Camera-type eye (tissue), 1 donor: ENCODE measurements at places on chromosomes 4 and X. TPM values are rescaled to one million over a fixed set of nuclear protein-coding genes. Genes with fewer than 3 reads are reported as not detected.

Gene SPP1
- 189 TPM for total RNA-seq

Gene ACE2
- 1.7 TPM for total RNA-seq

Gene BGN
- 106 TPM for total RNA-seq

Gene GATA1
- 0.44 TPM for total RNA-seq

Gene P2RY4
- 0.82 TPM for total RNA-seq

Gene STPG2
- total RNA-seq, result 1.2 TPM

Gene TCEAL7
- 71.6 TPM for total RNA-seq

Gene C4orf51
- not detected for total RNA-seq

Gene DSPP
- total RNA-seq, result 0.05 TPM

Gene RPA4
- total RNA-seq, result 6.1 TPM

Gene SYTL4
- total RNA-seq, result 32.8 TPM

Gene PCDH19
- total RNA-seq, result 28.6 TPM

Gene DHRSX
- total RNA-seq, result 24.5 TPM

Gene DUX4
- not detected for total RNA-seq

Gene INTU
- total RNA-seq, result 48.4 TPM

Gene FBXO8
- 58.3 TPM for total RNA-seq

Gene ADH1A
- total RNA-seq, result not detected

Gene HSFX4
- total RNA-seq, result not detected

Gene CCDC110
- total RNA-seq, result 3.7 TPM

Gene NXF2
- not detected for total RNA-seq

Gene ALG13
- total RNA-seq, result 67.1 TPM

Gene NPNT
- 55.7 TPM for total RNA-seq

Gene P2RY8
- total RNA-seq, result 1.4 TPM

Gene GBA3
- total RNA-seq, result not detected

Gene AMTN
- not detected for total RNA-seq

Gene BEX5
- total RNA-seq, result 7.7 TPM

Gene AP1AR
- total RNA-seq, result 27.6 TPM

Gene NUP62CL
- total RNA-seq, result 6.1 TPM

Gene CSAG1
- not detected for total RNA-seq

Gene SPATA18
- 6.3 TPM for total RNA-seq

Gene PPEF1
- total RNA-seq, result 4.5 TPM

Gene CWH43
- total RNA-seq, result 1.4 TPM

Gene LARP1B
- total RNA-seq, result 44.8 TPM

Gene SYN1
- 5.7 TPM for total RNA-seq

Gene DUSP21
- not detected for total RNA-seq

Gene CLNK
- total RNA-seq, result 0.16 TPM

Gene FAM184B
- 20.3 TPM for total RNA-seq

Gene SNCA
- 57.5 TPM for total RNA-seq

Gene H2BW2
- not detected for total RNA-seq

Gene CYSLTR1
- 5.2 TPM for total RNA-seq

Gene HTR2C
- total RNA-seq, result 0.49 TPM

Gene BRS3
- not detected for total RNA-seq
